ENCODE measurements at places on chromosomes 5 and 9. TPM values are rescaled to one million over a fixed set of nuclear protein-coding genes. Genes with fewer than 3 reads are reported as not detected.
A peak's percentile ranks its signal among the peaks of the same experiment; 100 is the strongest.

Gene LRRC19
- not detected for total RNA-seq

DNA sequence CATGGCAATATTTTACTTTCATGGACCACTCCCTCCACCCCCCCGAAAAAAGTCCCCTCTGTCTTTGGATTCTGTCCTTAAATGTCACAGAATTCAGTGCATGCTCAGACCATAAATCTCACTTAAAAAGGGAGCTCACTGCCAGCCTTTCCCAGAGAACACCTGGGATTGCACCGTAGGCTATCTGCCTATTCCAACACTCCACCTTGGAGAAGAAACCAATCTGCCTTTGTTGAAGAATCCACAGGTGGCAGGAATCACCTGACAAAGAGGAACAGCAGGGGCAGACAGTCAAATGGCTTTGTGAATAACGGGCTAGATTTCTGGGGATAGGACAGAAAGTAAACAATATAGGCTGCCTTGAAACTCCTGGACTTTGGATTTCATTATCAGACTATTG is 306.7 kb upstream of the BRINP1 start:
- H3K4me1 ChIP-seq = no peaks in the 10 kb centered on the region
- no peak overlapping the region for H3K4me3 ChIP-seq
- no peaks in the 10 kb centered on the region for H3K27me3 ChIP-seq
- DNase-seq = no peak
- H3K27ac ChIP-seq = no peak overlapping the region
- H3K36me3 ChIP-seq = no peaks in the 10 kb centered on the region

GRCh38 chr5:6504677-6505415 is 56.2 kb downstream of the UBE2QL1 start:
- H3K4me1 ChIP-seq = no peaks in the 10 kb centered on the region
- H3K4me3 ChIP-seq = no peak overlapping the region
- no peaks in the 10 kb centered on the region for H3K36me3 ChIP-seq
- no peak overlapping the region for H3K27ac ChIP-seq
- H3K27me3 ChIP-seq = no peaks in the 10 kb centered on the region

DNA sequence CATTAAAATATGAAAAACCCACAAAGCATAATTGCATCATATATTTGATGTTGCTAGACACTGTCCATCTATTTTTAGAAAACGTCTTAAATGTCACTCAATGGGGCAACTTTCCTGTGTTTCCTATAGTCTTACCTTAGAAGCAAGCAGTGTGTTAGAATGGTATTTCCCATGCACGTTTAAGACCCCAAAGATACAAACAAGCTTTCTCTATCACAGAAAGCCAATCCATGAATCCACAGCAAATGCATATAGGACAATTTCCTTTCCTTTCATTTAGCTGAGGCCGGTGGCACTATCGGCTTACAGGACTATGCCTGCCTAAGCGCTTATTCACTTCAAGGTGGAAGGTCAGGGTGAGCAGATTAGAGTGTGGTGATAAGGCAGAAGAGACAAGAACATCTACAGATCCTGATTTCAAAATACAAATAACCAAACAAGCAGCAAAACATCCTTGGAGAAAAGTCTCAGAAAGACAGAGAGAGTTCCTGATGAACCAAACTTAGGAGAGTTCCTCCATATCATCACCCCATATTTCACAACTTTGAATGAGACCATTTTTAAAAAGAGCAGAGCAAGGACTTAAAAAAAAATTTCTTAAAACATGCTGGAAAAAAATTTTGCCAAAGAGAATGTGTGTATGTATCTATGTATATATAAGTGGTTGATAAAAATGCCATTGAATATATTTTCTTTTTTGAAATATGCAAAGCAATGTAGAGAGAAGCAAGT is 57.2 kb downstream of the MEF2C start:
- peaks cover 65% of the 10 kb centered on the region for H3K4me1 ChIP-seq
- no peak for DNase-seq
- no peaks in the 10 kb centered on the region for H3K27me3 ChIP-seq
- H3K27ac ChIP-seq = peak overlapping the region; percentile 80
- no peak overlapping the region for H3K4me3 ChIP-seq

Data from right atrium auricular region (tissue), 2 donors.